CD4-positive, alpha-beta T cell treated with Interleukin-15 for 1 hour (primary cell): ENCODE measurements at places on chromosomes 7 and 10.

DNA sequence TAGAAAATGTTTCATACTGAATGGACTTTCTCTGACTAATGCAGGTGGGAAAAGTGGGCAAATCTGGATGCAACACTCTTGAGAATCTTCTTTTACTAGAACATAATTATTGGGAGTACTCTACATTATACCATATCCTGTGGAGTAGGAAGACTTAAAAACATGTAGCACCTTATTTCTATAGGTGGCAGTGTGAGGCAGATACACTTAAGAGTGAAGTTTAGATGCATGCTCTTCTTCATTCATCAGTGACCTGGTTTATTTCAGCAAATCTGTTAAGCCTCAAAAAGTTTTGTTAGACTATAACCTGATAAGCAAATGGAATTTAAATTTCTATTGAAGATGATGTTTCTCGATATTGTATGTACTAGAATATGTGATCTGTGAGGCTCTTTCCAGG is 1087.1 kb upstream of the LRRN3 start:
- no peak for DNase-seq

- no peak for DNase-seq
Observed at GRCh38 chr10:112280205-112280921, 2.8 kb upstream of the TECTB start.

- no peak for DNase-seq
Observed at GRCh38 chr10:133030781-133031180, 56.9 kb upstream of the ADGRA1 start.

DNA sequence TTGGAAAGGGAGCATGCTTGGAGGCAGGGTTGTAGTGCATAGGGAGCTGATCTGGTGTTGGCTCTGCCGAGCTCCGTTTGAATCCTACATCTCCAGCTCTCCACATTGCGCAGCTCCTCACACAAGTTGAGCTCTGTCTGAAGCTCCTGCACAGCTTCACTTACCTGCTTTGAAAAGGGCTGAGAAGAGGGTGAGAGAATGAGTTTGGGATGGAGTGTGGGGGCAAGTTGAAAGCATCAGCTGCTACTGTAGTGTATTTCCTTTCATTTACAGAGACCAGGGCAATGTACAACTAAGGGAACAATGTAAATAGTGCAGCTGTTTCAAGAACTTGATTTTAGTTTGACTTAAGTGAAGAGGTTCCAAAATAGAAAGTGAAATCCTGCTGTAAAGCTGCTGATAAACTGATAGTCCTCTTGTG is 88.5 kb downstream of the VTI1A start:
- DNase-seq: no peak

GRCh38 chr7:113367041-113367586 is 248.8 kb upstream of the SMIM30 start:
- no peak for DNase-seq

- DNase-seq: no peak
Observed at GRCh38 chr7:43408981-43409380, 173.9 kb upstream of the STK17A start.

GRCh38 chr10:128165536-128165935 is 39.3 kb upstream of the MKI67 start:
- DNase-seq: no peak

DNA sequence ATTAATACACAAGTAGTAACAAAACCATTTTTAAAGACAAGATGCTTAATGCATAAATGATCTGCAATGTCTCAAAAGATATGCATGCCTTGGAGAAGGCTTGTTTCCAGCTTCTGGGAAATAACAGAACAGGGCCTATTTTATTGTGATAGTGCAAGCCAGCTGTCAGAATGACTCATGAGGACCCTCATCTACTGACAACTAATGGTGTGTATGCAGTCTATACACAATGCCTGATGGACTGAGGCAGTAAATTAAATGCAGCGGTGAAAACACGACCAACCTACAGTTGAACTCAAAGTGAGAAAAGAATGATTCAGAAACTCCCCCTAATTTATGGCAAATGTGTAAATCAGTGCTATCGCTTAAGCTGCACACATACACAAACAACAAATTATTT is 46.3 kb downstream of the VPS41 start:
- no peak for DNase-seq

- DNase-seq: no peak
Observed at GRCh38 chr7:123660514-123661354, 5.1 kb downstream of the LMOD2 start.

- peak; percentile 15 for DNase-seq
Observed at GRCh38 chr7:163971-164881, 28.1 kb upstream of the FAM20C start.

- no peak for DNase-seq
Observed at GRCh38 chr7:28749638-28750037, 208.5 kb downstream of the TRIL start.
